Thoracic aorta endothelial cell (primary cell): ENCODE measurements at places on chromosomes 5 and 9. TPM values are rescaled to one million over a fixed set of nuclear protein-coding genes. Genes with fewer than 3 reads are reported as not detected.

RC3H2 gene
- total RNA-seq: 77.5 and 85.1 TPM in 2 replicates

CER1 gene
- total RNA-seq: not detected in 2 replicates

SEMA6A gene
- 1.1 and 1.6 TPM in 2 replicates for total RNA-seq

FUBP3 gene
- total RNA-seq: 40.3 and 46.7 TPM in 2 replicates

LYRM7 gene
- total RNA-seq: 11.3 and 16.0 TPM in 2 replicates
